ENCODE measurements at places on chromosomes 1 and 21.

DNA sequence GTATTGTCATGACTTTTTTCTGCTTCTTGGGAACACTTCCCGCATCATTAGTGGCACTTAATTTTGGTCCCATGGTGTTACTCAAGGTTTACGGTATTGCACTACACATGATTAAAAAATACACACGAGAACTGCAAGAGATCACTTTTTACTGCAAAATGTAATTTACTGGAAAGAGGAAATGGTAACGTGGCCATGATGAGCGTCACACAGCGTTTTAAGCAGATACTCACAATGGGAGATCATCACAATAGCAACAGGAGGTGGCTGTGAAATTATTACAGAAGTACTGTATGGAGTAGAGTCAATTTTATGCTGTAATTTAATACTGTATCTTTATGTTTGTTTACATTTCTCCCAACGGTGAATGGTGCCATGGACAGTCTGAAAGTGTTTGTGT lies 1510.3 kb downstream of the AMY1C start:
- DNase-seq = peak; percentile 71

GRCh38 chr1:165854101-165854845 lies 26.9 kb downstream of the UCK2 start:
- DNase-seq = no peak

DNA sequence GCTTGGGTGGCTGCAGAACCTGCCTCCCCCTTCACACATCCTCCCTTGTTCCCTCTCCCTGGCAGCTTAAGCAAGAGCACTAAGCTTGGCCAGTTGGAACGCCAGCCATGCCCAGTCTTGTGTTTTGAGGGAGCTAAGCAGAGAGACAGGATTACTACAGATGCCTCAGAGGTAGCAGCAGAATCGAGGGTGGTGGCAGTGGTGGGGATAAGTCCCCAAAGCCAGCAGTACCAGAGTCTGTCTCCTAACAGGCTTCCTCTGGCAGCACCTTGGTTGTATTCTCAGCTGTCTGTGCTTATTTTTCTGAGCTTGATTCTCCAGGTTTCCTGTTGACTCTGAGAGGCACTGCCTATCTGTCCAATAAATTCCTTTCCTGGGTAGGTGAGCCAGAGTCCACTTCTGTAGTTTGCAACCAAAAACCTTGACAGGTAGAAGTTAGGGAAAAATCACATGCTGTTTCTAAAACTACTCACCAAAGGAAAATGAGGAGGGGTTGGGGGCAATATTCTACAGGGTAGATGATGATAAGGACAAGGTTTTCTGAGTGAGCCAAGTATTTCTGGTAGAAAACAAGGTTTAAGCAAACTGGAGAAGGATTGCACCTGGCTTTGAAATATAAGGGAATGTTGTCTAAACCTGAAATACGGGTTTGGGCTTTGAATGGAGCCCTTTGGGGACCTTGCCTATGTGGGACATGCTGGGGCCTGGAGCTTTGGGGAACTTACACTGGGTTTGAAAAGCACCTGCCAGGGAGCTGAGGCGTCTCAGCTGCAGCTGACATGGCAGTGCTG lies 100.8 kb downstream of the PBX1 start:
- DNase-seq = peak; percentile 21

DNA sequence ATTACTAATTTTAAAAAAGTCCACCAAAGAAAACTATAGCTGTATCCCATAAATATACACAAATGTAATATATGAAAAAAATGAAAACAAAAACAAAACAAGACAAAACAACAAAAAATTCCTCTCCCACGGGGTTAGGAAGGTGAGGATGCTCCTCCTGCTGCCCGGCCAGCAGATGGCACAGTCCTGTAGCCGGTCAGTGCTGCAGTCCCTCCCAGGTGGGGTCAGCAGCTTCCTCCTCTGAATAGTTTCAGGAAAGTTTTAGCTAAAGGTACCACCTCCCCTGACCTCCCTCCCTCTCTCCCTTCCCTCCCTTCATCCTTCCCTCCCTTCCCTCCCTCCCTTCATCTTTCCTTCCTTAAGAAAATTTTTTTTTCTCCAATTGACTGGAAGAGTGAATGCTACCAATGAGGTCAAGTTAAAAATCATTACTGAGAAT lies 67.8 kb upstream of the BCL10 start:
- no peak for DNase-seq

DNA sequence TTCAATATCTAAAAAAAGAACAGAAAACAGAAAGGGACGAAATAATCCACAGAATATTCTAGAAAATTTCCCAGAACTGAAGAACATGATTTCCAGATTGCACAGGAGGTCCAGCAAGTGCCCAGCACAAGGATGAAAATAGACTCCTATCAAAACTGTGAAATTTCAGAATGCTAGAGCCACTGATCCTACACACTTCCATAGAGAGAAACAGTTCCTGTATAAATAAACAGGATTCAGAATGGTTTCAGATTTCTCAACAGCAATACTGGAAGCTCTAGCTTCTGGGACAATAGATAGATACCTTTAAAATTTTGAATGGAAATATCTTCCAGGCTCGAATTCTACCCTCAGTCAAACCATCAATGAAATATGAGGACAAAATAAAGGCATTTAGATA lies 4.6 kb downstream of the TARBP1 start:
- DNase-seq = no peak
